RPMI7951 (cell line): ENCODE measurements at places on chromosomes 1 and 21. TPM values are rescaled to one million over a fixed set of nuclear protein-coding genes. Genes with fewer than 3 reads are reported as not detected.

The UMODL1 gene
- not detected in 2 replicates for total RNA-seq

The NBPF15 gene
- total RNA-seq: 13.0 and 15.0 TPM in 2 replicates

DNA sequence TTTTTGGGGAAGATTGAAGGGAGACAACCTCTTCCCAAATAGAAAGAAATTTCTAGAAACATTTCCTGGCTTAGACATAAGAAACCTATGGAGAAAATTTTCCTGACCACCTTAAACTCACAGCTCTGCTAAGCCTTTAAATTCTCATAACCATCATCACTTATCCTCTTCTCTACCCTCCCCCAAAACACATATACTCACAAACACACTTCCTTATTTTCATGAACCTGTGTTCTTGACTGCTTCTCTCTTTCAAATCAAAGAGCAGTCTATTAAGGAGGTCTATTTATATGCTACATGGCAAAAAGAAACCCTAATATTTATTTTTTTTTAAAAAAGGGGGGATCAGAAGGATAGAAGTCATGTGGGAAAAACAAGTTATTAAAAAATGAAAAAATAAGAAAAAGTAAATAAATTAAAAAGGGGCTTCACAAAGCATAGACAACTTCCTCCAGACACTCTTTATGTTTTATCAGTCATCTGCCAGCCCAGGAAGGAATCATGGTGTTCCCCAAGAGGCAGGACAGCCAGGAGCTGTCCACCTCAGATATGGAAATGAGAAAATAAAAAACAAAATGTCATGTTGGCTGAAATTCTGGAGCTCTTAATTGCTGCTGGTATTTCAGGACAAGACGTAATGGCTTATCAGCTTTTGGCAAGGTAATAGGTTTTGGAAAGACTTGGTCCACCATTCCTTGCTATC lies 12.8 kb upstream of the RGS2 start:
- no peak for DNase-seq

DNA sequence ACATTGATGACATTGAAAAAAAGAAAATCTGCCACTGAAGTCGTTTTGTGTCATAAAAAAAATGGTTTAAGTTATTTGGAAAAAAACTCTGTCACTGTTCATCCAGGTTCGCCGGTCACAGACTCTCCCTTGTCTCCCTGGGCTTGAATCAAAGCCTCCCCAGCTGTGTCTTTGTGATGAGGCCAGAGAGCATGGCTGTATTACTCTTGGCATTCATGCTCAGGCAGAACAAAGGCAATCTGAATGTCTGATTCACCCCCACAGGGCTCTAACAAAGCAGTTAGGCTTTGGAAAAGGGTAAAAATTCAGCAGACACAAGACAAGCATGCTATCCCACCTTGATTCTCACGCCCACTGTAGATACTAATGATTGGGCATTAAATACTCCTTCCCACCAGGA lies 304.3 kb upstream of the PLD5 start:
- DNase-seq: no peak

GRCh38 chr1:41319106-41319755 lies 42.0 kb upstream of the FOXO6 start:
- DNase-seq: no peak

GRCh38 chr1:167003711-167004110 lies 14.6 kb downstream of the MAEL start:
- no peak for DNase-seq

- no peak for DNase-seq
These were observed 2.9 kb downstream of the CD164L2 start for GRCh38 chr1:27380224-27380623.

DNA sequence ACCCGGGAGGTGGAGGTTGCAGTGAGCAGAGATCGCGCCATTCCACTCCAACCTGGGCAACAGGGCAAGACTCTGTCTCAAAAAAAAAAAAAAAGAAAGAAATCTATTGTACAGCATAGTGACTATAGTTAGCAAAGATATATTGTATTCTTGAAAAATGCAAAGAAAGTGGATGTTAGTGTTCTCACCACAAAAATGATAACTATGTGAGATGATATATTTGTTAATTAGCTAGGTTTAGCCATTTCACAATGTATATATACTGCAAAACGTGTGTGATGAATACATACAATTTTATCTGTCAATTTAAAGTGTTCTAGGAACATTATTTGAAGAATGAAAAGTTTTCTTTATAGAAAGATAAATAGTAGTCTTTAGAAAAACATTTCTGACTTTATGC lies 179.9 kb downstream of the AK5 start:
- no peak for DNase-seq
